Suprapubic skin (tissue), 4 donors: ENCODE measurements at places on chromosomes 1 and 21.

GRCh38 chr1:44830900-44831304, 12.2 kb downstream of the PTCH2 start:
- DNase-seq: no peak

DNA sequence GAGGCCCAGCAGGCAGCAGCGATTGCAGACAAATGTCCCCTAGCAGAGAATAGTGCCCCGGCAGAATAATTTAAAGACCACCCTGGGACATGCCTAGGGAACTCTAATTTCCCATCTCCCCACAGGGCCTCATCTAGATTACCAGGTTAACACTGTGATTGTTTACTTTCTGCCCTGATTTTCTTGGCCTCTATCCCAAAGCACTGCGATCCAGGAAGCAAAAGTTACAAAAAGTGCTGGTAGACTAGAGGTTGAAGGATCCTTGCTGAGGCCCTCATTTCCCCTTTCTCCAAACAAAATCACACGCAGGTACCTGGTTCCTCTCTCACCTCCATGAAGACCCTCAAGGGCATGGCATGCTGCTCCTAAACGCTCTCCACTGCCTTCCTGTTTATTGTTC, 229.7 kb downstream of the C1orf94 start:
- DNase-seq: no peak

GRCh38 chr1:48076017-48076416, 78.8 kb upstream of the TRABD2B start:
- DNase-seq: peak; percentile 31

DNA sequence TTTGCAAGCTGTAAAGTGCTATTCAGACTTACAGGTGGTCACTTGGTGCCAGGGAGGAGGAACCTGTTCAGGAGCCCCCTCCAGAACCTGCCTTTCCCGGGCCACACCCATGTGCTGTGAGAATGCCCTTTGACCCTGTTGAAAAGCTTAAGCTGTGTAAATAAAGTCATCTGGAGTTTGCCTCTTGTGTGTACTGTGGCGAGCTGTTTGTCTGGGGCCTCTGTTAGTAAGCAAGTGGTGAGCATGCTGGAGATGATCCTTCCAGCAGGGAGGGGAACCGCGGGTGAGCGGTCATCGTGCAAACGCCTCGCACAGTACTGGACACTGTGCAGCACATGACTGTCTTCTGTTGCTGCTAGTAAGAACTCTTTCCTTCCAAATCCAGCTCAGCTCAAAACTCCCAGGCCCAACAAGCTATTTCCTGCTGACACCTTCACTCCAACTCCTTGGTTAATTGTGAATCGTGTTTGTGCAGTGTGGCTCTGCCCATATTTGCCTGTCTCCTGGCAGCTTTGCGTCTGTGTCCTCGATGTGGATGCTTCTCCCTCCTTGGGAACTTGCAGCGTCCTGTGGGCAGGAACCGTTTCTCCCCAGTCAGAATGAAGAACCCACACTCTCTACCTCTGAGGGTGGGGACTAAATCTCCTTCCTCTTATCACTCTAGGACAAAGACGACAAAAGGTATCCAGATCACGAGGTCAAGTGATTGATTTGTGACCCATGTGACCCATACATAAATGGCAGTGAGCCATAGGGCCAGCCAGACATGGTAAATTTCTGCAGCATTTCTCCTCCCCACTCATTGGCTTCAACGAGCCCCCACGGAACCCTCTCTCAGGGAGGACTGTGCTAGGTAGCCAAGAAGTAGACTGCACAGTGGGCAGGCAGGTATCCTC, 13.9 kb upstream of the BTG2 start:
- DNase-seq: no peak

GRCh38 chr1:34785875-34786470, 5.0 kb downstream of the GJB3 start:
- DNase-seq: peak; percentile 45

DNA sequence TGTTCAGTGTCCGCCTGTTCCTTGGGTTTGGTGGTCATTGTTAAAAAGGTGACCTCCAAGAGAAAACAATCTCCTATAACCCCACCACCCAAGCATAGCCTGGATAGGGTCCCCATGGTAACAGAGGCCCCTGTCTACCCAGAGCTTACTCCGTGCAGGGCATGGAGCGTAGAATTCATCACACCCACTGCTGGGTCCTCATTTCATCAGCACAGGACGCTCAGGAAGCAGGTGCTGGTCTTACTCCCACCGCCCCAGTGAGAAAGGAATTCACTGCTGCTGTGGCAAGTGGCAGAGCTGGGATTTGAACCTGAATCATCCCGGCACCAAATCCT, 37.0 kb downstream of the ARHGEF10L start:
- DNase-seq: no peak

GRCh38 chr1:234554698-234555311, 55.2 kb downstream of the IRF2BP2 start:
- DNase-seq: peak; percentile 51

DNA sequence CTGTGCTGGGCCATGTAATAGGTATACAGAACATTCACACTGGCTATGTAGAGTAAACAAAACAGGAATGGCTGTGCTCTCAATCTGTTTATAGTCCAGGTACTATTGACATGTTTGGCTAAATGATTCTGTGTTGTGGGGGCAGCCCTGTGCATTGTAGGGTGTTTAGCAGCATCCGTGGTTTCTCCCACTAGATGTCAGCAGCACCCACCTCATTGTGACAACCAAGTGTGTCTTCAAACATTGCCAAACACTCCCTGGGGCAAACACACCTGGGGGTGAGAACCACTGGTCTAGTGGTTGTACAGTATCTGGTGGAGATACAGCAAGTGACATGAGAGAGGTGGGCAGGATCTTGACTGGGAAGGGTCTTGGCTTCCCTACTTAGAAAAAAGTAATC, 80.4 kb upstream of the SPATA6 start:
- no peak for DNase-seq

- DNase-seq: peak; percentile 86
Observed at GRCh38 chr1:159945483-159946241, at the start of gene IGSF9. TSS of gene IGSF9 (minus strand) at chr1:159945613. CDS start at chr1:159943454, 2,159 bp downstream.

DNA sequence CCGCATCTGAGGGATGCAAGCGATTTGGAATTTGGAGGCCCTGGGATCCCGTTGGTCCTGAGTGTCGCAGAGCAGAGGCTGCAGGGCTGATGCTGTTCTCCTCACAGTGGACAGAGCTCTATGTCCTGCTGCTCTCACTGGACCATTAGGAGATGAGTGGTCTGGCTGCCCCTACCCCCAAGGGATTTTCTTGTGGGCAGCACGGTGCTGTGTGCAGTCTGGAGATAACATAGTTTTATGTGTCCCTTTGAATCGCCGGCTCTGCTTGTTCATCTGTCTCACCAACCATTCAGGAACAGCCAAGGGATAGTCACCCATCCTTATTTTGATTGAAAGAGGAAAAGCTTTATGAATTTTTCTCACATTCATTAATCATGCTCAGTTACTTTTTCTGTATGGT, 49.9 kb downstream of the CHRM3 start:
- no peak for DNase-seq

GRCh38 chr1:228513236-228513900, 26.2 kb downstream of the RNF187 start:
- no peak for DNase-seq

DNA sequence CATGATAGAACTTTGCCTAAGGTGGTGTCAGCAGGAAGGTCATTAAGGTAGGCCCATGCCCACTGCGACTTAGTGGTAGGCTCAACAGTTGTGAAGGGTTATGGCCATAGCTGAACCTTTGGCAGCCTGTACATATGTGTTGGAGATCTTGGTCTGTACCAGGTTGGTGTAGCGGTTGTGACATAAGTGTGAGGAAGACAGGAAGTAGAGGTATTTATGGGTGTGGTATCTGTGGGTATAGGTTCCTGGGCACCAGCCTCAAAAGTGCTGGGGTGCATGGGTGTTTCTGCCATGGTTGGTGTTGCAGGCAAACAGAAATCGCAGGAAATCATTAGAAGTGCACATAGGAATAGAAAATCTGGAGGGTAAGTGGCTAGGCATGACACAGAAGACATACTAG, 18.6 kb upstream of the LRIF1 start:
- no peak for DNase-seq

- no peak for DNase-seq
Observed at GRCh38 chr1:199265319-199265718, 626.5 kb downstream of the PTPRC start.

GRCh38 chr1:60994369-60994768, 88.0 kb upstream of the NFIA start:
- no peak for DNase-seq

DNA sequence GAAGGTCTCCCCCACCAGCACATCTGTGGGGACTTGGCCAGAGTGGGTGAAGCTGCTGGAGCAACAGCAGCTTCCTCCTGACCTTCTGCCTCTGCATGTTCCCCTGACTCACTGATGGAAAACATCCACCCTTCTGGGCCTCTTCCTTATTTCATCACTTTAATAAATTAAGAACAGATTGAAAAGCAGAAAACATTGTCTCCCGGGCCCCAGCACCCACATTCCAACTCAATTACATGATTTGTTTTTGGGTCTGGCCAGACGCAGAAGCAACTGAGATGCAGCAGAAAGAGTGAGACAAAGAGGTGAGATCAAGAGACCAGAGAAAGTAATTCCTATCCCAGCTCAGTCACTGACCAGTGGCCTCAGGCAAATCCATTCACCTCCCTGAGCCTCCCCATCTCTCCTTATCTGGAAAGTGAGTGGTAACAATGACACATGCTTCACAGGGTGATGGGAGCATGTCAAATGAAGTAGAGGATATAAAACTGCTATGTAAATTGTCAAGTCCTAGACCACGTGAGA, 157.1 kb downstream of the ELAVL4 start:
- DNase-seq: peak; percentile 84

GRCh38 chr1:236568285-236568894, 35.9 kb downstream of the HEATR1 start:
- no peak for DNase-seq

DNA sequence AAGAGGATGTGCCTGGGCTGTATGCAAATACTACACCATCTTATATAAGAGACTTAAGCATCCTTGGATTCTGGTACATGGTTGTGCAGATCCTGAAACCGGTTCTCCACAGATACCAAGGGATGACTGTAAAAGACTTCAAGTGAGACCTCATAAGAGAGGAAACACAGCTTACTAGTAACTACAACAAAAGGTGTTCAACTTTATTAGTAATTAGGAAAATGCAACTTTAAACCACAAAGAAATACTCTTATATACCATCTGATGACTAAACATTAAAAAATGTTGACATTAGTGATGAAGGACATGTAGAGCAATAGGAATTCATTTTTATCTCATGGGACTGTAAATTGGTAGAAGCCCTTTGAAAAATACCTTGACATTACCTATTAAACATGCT, 102.7 kb downstream of the RASAL2 start:
- DNase-seq: no peak

GRCh38 chr1:75341537-75341936, 207.3 kb downstream of the LHX8 start:
- no peak for DNase-seq

DNA sequence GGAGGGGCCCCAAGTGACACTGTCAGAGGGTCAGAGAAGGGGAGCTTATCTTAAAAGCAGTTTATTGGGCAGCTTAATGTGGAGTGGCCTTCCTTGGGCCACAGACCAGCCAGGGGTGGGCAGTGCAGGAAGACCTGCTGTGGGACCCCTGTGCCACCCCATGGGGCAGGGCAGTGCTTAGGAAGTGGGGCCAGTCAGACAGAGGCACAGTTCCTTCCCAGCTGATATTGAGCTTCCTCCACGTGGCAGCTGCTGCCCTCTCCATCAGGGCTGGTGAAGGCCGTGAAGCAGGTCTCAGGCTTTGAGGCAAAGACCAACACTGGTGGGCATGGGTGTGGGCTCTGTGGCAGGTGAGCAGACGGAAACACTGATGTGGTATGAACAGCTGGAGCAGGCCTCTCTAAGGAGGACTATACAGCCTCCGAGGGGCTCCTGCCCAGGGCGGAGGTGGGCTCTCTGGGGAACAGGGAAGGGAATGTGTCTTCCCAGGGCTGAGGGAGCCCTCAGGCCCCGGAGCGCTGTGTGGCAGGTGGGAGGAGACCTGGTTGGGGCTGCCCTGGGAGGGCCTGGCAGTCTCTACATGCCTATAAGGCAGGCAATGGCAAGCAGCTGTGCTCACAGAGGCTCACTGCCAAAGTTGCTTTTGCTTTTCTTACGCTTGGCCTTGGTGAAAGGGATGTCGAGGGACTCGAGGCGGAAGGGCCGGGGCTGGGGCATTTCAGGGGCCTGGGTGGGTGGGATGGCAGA, 3.0 kb upstream of the DDOST start:
- no peak for DNase-seq

DNA sequence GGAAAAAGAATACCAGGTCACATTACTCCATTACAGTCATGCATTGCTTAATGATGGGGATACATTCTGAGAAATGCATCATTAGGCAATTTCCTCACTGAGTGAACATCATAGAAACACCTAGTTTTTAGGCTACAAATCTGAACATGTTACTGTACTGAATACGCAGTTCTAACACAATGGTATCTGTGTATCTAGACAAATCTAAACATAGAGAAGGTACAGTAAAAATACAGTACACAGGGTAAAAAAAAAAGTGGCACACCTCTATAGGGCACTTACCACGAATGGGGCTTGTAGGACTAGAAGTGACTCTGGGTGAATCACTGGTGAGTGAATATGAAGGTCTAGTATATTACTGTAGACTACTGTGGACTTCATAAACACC, 115.7 kb downstream of the AKT3 start:
- no peak for DNase-seq

GRCh38 chr1:71834601-71835441, 447.5 kb downstream of the NEGR1 start:
- DNase-seq: no peak

DNA sequence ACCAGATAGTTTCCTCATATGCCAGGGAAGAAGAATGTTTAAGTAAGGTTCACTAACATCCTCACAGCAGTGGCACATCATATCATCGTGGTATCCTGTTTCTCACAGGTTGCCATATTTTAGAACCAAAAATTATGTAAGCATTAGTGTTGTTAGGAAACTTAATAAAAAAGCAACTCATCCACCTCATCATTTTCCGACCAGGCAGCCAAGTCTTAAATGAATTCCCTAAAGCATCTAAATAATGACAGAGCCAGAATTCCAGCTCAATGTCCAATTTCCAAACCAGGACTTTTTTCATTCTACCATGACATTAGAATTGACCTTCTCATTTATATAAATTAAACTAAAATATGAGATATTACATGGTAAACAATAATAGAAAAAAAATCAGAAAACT, 272.7 kb downstream of the NTNG1 start:
- DNase-seq: no peak

DNA sequence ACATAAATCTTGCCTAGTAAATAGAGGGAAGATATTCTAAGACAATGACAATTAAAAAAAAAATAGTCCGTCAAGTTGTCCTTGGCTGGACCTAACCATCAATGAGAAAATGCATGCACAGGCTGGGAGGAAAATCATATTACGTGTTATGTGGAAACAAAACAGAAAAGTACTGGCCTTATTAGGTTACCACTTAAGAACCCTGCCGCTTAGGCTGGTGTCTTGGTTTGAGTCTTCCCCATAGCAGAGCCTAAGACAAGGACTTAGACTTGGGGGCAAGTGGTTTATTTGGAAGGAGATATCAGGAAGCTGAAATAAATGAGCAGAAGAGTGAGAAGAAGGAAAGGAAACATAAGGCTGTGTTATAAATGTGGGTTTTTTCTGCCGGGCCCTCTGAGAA, 186.4 kb downstream of the MRPL39 start:
- DNase-seq: no peak

GRCh38 chr1:171913385-171913784, 72.1 kb downstream of the DNM3 start:
- DNase-seq: no peak

GRCh38 chr1:186535388-186536133, 74.6 kb upstream of the PDC start:
- no peak for DNase-seq
